ENCODE measurements at places on chromosomes 11 and 22.

GRCh38 chr11:42620796-42621195, 691.0 kb upstream of the API5 start:
- DNase-seq, result no peak

GRCh38 chr11:65444314-65445051, 21.9 kb downstream of the NEAT1 start:
- no peak for DNase-seq

DNA sequence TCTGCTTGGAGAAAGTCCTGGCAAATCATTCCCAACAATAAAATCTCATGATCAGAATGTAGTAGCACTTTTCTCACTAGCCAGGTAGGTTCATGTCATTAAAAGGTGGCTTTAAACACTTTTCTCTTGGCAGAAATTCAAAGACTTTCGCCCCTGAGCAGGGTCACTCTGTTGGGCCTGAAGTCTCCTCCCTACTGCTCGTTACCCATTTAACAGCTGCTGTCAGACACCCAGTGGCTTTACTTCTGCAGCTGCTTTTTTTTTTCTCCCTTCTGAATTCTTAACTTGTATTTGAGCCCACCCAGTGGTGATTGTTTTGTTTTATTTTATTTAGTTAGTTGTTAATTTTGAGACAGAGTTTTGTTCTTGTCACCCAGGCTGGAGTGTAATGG, 25.0 kb downstream of the ARHGAP8 start:
- DNase-seq, result no peak

- no peak for DNase-seq
These were observed 63.1 kb downstream of the CWC15 start for GRCh38 chr11:94910270-94910669.

DNA sequence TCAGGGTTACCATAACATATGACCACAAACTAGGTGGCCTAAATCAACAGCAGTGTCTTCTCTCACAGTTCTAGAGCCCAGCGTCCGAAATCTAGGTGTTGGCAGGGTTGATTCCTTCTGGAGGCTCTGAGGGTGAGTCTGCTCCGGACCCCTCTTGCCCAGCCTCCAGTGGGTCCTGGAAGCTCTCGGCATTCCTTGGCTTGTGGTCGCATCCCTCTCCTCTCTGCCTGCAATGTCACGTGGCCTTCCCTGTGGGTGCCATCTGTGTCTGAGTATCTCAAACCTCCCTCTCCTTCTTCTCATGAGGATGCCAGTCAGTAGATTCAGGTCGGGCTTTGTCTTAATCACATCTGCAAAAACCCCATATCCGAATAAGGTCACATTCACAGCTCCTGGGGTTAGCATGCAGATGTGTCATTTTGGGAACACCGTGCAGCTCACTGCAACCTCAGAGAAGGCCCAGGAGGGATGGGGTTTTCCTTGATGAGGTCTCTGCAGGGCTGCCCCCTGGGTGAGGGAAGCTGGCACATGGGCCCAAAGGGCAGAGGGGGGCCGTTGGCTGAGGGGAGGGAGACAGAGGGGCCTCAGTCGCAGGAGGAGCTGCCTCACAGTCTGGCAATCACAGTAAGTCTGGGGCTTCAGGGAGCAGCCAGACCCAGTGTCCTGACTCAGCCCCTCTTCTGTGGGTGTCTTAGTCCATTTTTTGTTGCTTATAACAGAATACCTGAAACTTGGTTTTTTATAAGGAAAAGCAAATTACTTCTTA, 41.2 kb downstream of the PARVG start:
- no peak for DNase-seq

DNA sequence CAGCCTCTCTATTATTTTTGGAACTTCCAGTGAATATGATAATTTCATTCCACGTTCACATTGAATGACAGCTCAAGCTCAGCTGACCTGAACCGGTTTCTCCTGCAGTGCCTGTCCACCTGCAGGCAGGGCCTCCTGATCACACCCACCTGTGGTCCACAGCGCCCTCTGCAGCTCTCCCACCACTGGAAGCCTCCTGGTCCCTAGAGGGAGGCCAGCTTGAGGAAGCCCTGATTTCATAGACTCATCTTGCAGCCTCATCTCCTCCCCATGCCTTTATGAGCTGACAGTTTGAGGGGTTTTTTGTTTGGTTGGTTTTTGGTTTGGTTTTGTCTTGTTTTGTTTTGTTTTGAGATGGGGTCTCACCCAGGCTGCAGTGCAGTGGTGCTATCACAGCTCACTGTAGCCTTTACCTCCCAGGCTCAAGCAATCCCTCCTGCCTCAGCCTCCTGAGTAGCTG, 29.9 kb upstream of the MALAT1 start:
- peak; percentile 55 for DNase-seq

DNA sequence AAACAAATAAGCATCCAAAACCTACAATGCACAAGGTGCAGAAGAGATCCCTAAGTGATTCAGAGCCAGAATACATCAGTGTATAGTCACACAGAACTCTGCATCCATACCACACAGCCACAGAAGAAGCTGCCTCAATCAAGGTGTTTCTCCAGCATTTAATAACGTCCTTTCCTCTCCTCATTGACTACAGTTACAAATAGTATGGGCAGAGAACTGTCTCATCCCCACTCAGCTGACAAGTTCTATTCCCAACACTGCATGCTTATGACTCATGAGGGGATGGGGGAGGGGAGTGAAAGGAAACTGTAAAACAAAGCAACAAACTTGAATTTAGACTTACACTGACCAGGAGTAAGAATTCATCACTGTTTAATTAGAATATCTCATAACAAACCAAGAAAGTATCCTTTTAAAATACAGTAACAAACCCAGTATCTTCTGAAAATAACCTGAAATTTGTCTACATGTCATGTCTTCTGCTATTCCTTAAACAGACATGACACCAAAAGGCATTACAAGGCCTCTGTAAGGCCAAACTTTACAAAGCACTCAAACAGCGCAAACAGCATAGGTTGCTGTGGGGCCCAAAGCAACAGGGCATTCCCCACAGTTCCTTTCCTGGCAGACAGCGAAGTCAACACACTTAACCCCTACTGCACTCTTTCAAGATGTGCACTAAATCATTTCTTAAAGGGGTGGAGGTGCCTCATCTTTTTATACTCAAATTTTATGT, 29.3 kb downstream of the CELF1 start:
- DNase-seq, result peak; percentile 32

GRCh38 chr11:131977854-131978253, 607.4 kb downstream of the NTM start:
- no peak for DNase-seq

- peak; percentile 69 for DNase-seq
These were observed 449.3 kb downstream of the OPCML start for GRCh38 chr11:133082841-133083488.

DNA sequence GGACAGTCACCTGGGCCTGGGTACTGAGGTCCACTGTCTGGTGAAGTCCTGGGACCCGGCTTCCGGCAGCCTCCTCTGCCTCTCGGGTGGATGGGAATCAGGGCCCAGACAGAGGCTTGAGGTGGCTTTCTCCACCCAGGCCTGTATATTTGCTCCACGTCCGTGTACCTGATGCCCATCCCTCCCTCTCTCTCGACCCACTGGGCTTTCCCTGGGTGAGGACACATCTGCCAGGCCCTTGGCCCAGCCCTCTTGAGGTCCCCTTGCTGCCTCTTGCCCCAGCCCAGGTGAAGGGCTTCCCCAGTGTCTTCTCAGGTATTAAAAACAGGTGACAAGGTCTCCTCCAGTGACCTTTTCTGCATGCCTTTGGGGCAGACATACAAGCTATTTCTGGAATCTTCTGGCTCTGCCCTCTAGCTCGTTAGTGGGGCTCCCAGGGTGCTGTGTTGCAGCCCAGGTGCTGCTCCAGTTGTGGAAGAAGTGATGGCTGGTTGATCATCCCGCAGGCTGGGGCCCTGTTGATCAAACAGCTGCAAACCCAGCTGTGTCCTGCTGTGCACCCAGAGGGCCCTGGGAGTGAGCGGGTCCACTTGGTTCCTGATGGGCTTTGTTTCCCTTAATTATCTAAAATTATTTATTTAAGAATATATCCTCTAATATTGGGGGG, 25.5 kb upstream of the ACR start:
- no peak for DNase-seq

GRCh38 chr11:36070213-36070953, 126.5 kb downstream of the LDLRAD3 start:
- no peak for DNase-seq

GRCh38 chr22:38443628-38444521, 11.1 kb downstream of the KCNJ4 start:
- no peak for DNase-seq

DNA sequence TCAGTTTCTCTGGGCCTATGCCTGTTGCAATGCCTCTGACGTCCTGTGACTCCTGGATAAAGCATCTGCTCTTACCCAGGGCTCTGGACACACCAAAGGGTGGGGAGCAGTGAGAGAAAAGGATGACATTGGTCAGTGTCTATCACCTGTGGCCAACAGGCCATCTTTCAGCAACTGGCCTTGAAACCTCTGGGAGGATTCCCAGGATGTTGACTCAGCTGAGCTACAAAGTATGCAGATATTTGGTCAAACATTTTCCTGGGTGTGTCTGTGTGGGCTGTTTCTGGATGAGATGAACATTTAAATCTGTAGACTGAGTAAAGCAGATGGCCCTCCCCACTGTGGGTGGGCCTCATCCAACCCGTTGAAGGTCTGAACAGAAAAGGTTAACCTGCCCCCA, 149.9 kb downstream of the SPATA19 start:
- no peak for DNase-seq

DNA sequence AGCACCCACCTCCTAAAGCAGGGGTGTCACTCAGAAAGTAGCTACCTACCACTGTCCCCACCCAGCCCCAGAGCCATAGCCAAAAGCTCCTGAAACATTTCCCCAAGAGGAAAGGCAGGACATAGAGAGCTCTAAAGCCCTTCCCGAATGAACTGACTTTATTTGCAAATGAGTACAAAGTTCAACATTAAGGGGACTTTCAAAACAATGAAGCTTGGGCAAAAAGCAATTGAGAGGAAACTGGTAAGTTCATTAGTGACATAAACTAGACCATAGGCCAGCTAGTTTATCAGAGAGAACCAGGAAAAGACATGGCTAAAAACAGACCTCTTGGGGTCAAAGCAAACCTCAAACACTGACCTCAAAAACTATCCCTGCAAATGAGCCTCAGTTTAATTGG, 72.7 kb downstream of the IGLL5 start:
- DNase-seq, result no peak

DNA sequence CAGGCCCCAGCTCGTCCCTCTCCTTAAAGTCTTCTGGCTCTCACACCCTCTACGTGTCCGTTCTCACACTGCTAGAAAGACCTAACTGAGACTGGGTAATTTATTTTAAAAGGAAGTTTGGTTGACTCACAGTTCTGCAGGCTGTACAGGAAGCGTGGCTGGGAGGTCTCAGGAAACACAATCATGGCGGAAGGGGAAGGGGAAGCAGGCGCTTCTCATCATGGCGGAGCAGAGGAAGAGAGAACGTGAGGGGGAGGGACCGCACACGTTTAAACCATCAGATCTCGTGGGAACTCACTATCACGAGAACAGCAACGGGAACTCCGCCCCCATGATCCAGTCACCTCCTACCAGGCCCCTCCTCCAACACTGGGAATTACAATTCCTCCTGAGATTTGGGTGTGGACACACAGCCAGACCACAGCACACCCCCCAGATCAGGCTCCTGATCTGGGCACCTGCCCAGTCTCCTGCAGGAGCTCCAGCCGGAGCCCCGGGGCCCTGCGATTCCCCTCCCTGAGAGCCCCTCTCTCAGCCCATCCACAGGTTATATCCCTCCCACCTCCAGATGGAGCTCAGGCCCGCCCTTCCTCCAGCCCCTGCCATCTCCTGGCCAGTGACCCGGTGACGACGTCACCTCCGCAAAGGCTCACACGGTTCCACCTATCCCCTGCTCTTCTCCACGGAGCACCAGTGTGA, 170.2 kb downstream of the BRD1 start:
- peak; percentile 80 for DNase-seq

GRCh38 chr22:24412274-24412673, 15.1 kb upstream of the ADORA2A start:
- no peak for DNase-seq

- DNase-seq, result no peak
These were observed 2.4 kb upstream of the LGALS12 start for GRCh38 chr11:63503492-63503891.

- DNase-seq, result no peak
These were observed 100.8 kb upstream of the OR9G4 start for GRCh38 chr11:56849250-56849649.

DNA sequence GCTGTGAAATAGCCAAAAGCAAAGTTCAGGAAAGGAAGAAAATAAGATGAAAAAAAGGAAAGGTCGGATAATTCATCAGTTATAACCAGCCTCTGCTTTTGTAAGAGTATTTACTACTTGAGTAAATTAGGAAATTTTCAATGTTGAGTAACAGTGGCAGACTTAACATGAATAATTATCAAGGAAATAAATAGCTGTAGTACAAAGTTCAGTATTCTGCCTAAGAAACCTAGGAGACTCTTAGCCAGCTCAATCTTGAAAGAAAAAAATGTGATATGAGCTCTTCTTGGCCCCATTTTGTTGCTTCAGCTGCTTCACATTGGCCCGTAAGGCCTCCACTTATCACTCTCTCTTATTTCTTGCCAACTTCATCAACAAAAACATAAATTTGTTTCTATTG, 17.0 kb upstream of the DNAJB7 start:
- no peak for DNase-seq

DNA sequence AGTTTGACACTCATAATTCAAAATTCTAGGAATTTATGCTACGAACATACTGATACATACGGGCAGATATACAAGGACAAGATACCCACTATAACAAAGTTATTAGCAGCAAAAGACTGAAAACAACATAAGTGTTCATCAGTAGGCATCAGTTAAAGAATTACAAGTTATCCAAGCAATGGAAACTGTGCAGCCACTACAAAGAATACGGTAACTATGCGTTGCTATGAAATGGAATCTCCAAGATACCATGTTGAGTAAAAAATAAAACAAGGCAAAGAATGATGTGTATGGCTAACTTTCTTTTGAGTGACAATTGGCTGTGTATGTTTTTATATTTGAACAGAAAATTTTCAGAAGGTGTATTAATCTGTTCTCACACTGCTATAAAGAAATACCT, 151.7 kb downstream of the ADAMTS15 start:
- no peak for DNase-seq

DNA sequence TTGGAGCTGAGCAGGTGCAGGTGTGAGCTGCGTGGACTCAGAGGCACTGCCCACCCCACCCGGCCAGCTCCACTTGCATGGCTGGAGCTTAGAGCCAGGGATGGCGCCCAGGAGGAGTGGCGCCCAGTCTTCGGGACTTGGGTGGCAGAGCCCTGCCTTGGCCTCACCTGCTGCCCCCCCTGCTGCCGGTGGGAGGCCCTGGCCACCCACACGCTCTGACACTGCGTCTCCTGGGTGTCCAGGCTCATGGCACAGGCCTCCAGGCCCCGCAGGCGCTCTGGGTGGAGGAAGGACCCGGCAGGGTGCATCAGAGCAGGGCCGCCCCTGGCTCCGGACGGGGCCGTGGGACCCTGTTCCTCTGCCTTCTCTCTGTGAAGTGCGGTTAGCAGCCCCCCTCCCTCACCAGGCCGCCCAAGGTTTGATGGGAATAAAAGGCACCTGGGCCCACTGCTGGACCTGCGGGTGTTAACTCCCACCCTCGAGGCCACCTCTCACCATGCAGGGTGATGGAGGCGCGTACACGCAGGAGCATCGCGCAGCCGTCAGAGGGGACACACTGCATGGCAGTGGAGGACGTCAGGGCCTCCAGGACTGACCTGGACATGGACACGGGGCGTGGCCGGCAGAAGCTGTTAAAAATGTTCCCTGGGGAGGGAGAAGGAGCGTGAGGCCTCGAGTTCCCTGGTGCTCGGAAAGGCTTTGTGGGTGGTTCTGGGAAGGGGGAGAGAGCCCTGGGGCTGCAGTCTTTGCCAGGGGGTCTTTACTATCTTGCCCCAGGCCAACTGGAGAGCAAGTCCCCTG, 11.8 kb downstream of the IL17REL start:
- DNase-seq, result no peak

Measured in stimulated activated CD4-positive, alpha-beta T cell treated with anti-CD3 and anti-CD28 coated beads, Interleukin-1b, Interleukin-23, amount 100 ng/mL, for 48 hours (primary cell).